T1000 (cell line): ENCODE measurements at places on chromosomes 6 and 20.

- no peak for DNase-seq
Measured at GRCh38 chr20:57465943-57466342, 59.0 kb downstream of the CTCFL start.

DNA sequence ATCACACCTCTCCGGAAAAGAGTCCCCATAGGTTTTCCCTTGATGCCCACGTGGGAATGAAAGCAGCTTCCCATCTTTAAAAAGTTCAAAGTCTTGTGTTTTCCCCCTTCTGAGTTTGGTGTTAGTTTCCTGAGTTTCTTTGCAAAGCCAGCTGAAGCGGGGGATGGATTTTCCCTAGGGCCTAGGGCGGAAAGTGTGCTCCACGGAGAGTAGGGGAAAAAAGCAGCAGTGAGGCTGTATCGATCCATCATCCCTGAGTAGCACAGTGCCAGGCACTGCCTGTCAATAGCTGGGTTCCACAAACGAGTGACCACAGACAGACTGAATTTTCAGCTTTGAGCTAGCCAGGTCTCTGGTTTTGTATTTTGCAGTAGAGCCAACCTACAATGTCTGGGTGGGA, 1.3 kb downstream of the DAAM2 start:
- DNase-seq, result no peak

DNA sequence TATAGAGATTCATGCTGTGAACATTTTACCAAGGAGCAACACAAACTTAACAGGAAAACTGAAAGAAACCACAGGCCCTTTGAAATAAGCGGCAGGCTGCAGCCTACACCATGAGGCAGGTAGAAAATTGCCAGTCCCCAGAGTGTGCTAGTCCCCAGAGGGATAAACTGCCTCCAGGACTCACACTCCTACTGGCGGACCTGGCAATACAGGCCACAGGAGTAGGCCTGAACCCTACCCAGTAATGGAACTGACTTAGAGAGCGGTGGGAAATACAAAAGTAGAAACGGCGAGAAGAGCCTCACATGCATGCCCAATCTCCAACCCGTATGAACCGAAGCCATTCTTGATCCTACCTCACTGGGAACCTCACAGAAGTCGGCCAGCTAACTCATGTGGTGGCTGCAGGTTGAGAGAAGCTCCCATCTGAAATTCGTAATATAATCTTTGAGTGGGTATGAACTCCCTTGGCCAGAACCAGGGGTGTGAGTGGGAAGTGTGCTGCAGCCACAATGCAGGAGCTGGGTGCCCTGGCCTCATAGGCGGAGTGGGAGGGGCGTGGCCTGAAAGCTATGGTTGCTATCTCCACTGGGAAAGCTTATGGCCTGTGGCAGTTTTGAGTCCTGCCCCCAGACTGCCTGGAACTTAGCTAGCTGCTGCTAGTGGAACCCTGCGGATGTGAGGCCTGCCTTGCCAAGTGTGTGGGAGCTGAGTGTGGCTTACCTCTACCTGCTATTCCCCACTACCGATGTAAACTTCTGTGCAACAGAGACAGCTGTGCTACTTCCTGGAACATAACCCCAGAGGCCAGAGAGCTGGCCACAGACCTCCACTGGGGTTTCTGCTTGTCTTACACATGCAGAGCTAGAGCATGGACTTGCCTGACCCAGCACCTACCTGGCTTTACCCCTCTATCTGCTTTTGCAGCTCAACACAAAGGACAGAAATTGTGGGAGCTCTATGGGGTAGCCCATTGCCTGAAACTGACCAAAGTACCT, 146.5 kb upstream of the COL21A1 start:
- DNase-seq, result no peak

DNA sequence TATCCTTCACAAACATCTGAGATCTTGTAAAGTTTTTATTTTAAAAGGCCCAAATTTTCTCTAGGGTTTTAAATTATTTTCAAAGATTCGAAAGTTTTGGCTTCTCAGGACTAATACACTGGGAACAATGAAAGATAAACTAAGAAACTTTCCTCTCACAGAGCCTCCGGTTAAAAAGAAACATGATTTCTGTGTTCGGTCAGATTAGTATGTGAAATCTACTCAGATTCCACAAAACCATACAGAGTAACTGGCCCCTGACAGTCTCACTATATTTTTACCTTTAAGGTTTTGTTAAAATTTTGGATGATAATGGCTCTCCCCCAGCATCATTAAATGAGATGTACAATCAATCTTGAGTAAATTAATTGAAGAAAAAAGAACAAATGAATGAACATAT, 471.0 kb downstream of the COL12A1 start:
- no peak for DNase-seq

DNA sequence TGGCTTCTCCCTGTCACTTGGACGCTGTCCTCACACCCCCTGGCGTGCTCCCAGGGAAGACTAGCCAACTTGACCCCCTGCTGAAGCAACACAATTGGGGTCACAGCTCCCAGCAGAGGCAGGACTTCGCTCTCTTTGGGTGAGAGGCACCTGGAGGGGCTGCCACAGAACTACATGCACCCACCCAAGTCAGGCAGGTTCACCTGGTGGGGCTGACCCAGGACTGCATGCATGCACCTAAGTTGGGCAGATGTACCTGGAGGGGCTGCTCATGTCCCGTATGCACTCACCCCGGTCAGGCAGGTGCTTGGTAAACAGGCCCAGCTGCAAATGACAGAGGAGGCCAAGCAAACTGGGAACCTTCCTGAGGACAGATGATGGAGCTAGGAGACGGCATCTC, 154.3 kb upstream of the RPS6KA2 start:
- no peak for DNase-seq

GRCh38 chr6:150685860-150686259, 86.2 kb downstream of the PLEKHG1 start:
- no peak for DNase-seq

GRCh38 chr6:6927521-6928361, 180.0 kb upstream of the RREB1 start:
- DNase-seq, result no peak

DNA sequence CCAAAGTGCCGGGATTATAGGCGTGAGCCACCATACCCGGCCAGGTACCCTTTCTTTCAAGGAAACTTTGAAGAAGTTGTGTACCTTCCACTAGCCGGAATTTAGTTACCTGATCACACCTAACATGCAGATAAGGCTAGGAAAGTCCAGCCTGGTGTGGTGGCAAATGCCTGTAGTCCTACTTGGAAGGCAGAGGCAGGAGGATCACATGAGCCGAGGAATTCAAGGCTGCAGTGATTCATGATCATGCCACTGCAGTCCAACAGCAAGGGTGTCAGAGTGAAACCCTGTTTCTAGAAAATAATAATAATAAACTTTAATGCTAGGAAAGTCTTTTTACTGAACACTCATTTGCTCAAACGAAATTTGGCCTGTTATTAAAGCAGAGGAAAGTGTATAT, 21.0 kb downstream of the NFYA start:
- no peak for DNase-seq

- no peak for DNase-seq
Measured at GRCh38 chr6:46735720-46736031, 501 bp upstream of the PLA2G7 start.
